Activated T-helper 1 cell treated with anti-CD3 and anti-CD28 coated beads, Interleukin-12 subunit alpha, Interleukin-12 subunit beta, Interleukin-2, Interleukin-4 antibody, amounts not matched to agents 30 ng/mL and 10 ng/mL and 1 ng/mL, durations not matched to agents 14 hours and 24 hours and 36 hours (primary cell): ENCODE measurements at places on chromosomes 11 and 22.

- DNase-seq: no peak
Observed at GRCh38 chr22:30309951-30310741, 16.6 kb downstream of the TBC1D10A start.

DNA sequence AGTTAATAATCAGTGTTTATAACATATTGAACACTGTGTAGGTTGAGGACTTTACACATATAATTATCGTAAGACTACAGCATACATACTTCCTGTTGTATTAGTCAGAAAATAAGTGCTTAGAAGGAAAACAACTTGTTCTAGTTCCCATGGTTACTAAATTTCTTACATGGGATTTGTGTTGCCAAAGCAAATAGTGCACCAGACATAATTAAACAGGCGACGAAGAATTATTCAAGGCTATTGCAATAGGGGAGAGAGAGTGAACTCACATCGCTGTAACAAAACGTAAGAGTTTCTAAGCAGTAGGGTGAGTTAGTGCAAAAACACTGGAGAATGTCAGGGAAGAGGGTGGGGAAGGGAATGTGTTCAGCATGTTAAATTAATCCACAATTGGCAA lies 347.8 kb downstream of the CNTN5 start:
- no peak for DNase-seq

GRCh38 chr22:42444077-42444904 lies 12.1 kb upstream of the NFAM1 start:
- DNase-seq: peak; percentile 76

DNA sequence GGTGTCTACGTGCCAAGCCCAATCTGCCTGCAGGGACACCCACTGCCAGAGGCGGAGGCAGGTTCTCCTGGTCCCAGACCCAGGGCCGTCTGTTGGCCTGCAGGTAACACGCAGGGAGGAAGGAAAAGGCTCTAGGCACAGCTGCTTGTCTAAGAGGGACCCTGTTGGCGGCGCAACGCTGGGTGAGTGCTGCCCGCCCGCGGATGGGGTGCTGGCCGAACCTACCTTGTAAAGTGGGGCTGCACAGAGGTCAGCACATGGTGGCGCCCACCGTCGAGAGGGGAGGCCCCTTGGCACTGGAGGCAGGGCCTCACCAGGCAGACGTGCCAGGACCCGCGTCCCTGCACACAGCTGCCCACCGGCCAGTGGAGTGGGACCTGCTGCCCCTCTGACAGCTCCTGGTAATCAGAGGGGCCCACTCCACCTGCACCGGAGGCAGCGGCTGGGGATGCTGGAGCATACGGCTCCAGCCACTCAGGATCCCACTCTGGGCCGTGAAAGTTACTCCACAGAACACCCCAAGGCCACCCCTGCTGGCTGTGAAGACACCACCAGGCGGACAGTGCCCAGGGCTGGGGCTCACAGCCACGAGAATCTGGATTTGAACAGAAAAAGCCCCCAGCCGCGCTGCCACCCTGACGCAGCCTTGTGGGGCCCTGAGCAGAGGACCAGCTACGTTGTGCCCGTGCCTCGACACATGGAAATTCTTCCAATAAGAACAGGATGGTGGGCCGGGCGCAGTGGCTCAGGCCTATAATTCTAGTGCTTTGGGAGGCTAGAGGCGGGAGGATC lies 24.0 kb downstream of the TBX1 start:
- DNase-seq: no peak

- no peak for DNase-seq
Observed at GRCh38 chr11:107631043-107631442, 40.1 kb downstream of the ELMOD1 start.

GRCh38 chr11:67079065-67079705 lies 22.5 kb downstream of the RHOD start:
- no peak for DNase-seq

DNA sequence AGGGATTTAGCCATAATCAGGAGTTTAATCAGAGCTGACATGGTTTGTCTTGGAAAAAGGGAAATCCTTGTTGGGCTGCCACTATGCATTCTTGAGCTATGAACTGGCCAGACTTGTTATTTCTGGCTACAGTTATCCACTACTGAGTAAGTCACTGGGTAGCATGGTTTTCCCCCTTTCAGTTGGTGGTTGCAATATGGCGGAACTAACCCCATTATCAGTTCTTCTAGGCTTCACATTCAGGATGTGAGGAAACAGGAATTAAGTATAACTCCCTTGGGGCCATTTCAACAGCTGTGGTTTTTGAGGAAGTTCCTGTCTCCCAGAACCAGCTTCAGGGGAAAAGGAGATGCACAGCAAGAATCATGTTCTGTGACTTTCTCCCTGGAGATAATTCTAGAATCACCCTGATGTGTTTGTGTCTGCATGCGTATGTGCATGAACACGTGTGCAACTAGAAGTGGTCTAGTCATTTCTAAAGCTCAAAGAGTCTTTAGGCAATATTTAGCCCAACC lies 103.0 kb upstream of the CD44 start:
- DNase-seq: no peak

DNA sequence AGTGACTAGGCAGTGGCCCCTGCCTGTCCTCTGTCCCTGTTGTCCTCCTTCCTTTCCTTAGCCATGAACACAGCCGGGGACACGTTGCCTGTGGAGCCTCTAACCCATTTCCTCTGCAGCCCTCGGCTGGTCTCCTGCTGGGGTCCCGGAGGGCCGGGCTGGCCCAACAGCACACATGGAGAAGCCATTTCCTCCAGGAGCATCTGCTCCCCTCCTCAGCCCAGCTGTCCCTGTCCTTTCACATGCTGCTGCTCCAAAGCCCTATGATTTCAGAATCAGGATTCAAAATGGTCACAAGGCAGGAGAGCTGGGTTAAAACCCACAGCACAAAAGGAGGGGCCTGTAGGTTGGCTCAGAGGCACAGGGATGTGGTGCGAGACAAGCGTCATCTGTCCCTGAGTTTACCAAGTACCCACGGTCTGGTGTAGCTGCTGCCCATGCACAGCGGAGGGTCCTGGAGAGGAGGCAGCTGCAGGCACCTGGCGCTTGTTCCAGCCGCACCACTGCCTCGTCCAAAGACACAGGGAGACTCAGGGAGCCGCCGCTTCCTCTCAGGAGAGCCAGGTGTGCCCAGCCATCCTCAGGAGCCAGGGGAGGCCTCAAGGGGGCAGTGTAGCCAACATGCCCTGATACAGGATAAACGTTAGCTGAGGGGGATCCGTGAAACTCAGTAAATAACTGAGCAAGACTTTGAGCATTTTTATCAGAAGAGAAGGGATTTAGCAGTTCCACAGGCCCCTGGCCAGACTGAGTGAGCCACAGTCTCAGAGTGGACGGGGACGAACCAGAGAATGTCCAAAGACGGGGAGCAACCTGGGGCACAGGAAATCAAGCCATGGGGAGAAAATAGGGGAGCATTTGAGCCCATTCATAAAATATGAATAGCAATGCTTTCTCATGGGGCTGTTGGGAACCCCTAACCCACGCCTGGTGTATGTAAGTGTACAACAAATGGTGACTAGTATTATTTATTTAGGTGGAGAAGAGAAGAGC lies 3.9 kb upstream of the VSIG10L2 start:
- DNase-seq: peak; percentile 9

- DNase-seq: no peak
Observed at GRCh38 chr11:94926698-94927237, 46.6 kb downstream of the CWC15 start.

- DNase-seq: no peak
Observed at GRCh38 chr22:35044607-35045390, 21.2 kb upstream of the ISX start.

DNA sequence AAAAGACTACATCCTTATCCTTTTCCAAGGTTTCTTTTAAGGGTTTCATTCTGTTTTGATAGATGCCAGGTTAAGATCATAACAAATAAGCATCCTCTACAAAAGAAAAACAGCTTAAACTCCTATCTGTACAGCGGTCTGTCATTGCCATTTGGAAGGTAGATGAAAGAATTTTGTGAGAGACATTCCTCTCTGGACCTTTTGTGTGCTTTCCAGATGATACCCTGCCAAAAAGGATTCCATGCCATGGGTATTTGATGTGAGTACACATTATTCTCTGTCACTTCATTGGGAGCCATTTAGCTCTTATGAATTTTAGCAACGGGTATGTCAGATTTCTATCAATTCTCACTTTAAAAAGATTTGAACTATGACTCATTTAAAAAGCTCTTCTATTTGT lies 153.7 kb downstream of the GRIA4 start:
- DNase-seq: no peak

GRCh38 chr11:43574949-43575912 lies 105.3 kb upstream of the HSD17B12 start:
- no peak for DNase-seq
